SJSA1 (cell line): ENCODE measurements at places on chromosomes 2 and 18.

- no peaks in the 10 kb centered on the region for H3K27me3 ChIP-seq
- H3K4me3 ChIP-seq, result no peak overlapping the region
- DNase-seq, result peak; percentile 11
- no peak overlapping the region for H3K27ac ChIP-seq
- H3K36me3 ChIP-seq, result no peaks in the 10 kb centered on the region
- H3K4me1 ChIP-seq, result no peaks in the 10 kb centered on the region
Observed at GRCh38 chr2:102442967-102443828, 20.2 kb downstream of the IL18RAP start.

DNA sequence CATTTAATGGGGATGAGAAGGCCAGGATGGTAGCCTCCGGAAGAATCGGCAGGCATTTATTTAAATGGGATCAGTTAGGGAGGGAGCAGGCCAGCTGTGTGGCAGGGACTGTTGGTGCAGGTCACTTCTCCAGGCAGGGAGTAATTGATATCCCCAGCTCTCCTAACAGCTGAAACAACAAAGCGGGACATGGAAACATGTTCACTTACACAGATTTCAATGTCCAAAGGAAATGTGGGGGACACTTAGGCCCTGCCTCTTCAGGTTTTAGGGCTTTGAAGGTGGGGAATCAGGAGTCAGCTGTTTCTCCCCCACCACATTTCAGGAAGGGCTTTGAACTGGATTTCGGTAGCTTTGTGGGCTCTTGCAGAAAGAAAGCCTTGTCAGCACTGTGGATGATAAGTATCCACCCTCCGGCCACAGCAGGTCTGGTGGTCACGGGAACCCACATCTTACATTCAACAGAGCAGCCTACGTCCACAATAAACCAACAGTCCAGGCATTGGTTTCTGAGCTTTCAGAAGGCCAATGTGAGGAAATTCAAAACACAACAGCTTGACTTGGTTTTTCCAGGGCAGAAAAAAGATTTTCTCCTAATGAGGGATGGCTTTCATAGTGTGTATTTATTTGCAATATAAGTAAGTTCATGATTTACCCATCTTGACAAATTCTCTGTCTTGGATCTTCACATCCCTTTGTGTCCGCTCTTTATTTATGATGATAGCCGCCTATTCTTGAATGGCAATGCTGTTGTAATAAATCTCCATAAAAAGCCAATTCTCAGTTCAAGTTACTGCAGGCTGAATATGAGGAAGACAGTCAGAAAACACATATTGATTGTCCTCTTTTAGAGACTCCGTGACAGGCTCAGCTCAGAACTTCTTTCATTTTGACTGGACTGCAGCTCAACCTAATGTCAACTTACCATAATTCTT lies 96.6 kb upstream of the NRP2 start:
- H3K27ac ChIP-seq, result no peak overlapping the region
- no peak for DNase-seq
- peaks cover 8% of the 10 kb centered on the region for H3K4me1 ChIP-seq
- no peak overlapping the region for H3K4me3 ChIP-seq

DNA sequence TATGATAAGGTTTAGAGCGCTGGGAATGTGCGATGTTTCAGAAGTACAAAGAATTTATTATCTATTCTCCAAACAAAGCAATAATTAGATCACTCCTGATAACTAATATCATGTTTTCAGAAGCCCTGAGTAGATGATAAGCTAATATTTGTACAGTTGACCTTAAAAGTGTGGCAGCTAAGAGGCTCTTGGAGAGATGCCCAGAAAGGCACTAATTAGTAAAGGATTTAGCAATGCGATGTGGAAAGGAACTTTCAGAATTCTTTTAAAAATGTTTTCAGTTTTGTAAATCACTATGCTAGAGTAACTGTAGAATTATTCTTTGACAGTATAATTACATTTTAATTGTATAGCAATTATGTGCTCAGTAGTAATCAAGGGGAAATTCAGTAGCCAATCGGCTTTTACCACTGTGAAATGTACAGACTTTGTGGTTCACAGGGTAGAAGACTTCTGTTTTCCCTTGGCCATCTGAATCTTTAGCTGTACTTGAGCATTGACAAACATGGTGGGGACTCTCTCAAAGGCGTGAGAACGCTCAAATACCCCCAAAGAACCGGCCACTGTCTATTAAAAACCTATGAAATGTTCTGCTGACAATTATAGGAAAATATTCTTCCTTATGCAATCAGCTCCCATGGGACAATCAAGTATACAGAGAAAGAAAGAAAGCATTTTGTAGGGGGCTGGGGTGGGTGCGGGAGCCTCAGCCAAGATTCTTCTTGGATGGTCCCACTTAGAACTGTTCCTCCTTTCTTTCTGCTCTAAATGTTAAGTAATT lies 262.8 kb upstream of the AGAP1 start:
- 0 out of 2 replicates have a peak, but pooled peaks cover 2% of the 10 kb centered on the region for H3K27me3 ChIP-seq
- no peak overlapping the region for H3K4me3 ChIP-seq
- H3K36me3 ChIP-seq, result no peaks in the 10 kb centered on the region
- no peak for DNase-seq
- H3K27ac ChIP-seq, result no peak overlapping the region

DNA sequence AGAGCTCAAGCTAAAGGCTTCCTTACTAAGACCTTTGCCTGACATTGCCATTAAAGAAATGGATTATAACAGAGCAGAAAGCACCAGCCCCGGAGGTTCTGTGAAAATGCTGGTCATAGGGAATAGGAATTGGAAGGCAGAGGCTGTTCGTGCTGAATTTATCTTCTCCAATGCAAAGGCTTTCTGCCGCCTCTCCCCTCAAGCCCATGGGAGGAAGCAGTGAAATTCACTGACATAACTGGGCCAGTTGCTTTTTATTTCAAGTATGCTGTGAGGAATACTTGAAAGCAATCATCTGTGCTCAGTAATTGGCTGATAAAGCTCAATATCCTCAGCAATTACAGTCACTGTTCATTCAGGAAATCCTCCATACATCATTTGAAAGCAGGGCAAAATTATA lies 85.4 kb upstream of the LINC00305 start:
- no peaks in the 10 kb centered on the region for H3K36me3 ChIP-seq
- no peak overlapping the region for H3K4me3 ChIP-seq
- DNase-seq, result no peak
- H3K4me1 ChIP-seq, result no peaks in the 10 kb centered on the region
- no peaks in the 10 kb centered on the region for H3K27me3 ChIP-seq

DNA sequence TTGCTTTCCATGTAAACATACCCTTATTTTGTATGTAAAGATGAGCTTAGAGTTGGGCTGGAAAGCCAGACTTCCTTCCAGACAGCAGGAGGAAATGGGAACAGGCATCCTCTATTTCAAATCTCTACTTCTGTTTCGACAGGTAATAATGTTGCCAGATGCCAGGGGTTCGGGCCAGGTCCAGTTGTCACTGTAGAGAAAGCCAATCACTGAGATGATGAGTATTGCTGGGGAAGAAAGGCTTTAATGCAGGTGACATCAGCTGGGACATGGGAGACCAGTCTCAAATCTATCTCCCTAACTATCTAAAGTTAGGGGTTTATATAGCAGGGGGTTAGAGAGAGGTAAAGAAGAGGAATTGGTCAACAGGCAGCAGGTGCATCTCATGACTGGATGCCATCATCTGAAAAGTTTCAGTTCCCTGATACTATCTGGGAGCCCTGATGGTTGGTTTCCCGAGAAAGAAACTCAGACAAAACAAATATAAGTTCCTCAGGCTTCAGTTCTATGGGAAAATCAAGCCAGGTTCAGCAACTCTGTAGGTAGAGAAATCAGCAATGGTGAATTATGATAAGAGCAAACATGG lies 9.3 kb upstream of the MTCL1 start:
- no peaks in the 10 kb centered on the region for H3K27me3 ChIP-seq
- H3K36me3 ChIP-seq, result no peaks in the 10 kb centered on the region
- peaks cover 3% of the 10 kb centered on the region for H3K4me1 ChIP-seq
- H3K4me3 ChIP-seq, result no peak overlapping the region
- no peak for DNase-seq
